Activated CD4-positive, alpha-beta T cell treated with anti-CD3 and anti-CD28 coated beads, Interleukin-10, Interleukin-2, amounts not matched to agents 100 ng/mL and 50 ng/mL, durations not matched to agents 16 hours and 8 hours (primary cell): ENCODE measurements at places on chromosomes 2 and 18.

DNA sequence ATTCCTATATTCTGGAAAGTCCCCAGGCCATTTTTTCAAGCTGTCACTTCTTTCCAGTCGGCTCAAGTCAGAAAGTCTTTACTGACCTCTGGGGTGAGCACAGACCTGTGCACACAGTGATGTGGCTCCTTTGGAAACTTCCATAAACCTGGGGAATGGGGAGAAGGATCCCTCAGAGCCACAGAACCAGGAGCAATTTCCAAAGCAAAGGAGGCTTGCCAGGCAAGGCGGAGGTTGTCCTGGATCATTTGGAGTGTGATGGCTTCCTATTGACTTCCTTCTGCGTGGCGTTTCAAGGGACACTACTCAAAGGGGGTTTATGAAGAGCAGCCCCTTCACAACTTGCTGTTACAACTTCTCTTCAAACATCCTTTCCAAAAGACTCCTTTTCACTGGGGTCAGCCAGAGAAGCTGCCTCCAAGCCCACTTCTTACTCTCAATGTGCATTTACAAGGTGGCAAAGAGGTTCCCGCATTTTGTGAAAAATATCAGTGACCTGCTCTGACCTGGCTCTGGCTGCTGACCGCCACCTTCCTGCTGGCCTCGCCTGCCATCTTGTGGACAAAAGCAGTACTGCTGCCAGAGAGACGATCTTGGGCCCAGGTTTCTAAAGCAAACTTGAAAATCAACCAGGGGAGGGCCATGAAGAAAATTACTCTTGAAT, 18.2 kb upstream of the TMEM247 start:
- DNase-seq, result peak; percentile 80

- DNase-seq, result no peak
Observed at GRCh38 chr18:21241301-21242048, 557 bp upstream of the GREB1L start.

GRCh38 chr2:196481324-196481697, 158.2 kb upstream of the CCDC150 start:
- DNase-seq, result no peak

- DNase-seq, result peak; percentile 73
Observed at GRCh38 chr18:59056706-59057492, 82.8 kb upstream of the SEC11C start.

DNA sequence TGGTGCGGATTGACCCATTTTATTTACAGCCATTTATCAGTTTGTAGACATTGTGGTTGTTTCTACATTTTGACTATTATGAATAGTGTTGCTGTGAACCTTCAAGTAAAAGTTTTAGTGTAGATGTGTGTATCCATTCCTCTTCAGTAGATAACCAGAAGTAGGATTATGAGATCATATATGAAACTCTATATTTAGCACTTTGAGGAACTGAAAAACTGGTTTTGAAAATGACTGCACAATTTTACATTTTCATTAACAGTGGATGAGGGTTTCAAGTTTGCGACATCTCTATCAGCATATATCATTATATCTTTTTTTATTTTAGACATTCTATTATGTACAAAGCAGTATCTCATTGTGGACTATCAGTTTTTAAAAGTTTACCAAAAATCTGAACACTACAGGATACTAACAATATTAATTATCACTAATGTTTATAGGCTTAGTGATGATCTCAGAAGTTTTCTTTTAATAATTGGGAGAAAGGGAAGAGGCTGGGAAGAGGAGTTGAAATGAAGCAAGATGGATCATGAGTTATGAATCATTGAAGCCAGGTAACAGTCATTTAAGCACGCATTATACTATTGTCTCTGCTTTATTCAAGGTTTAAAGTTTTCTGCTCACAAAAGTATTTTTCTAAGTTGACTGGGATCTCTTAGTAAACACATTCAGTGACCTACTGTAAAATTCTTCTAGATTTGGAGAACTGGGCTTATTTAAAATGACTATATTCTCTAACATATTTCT, 329.0 kb upstream of the LRATD1 start:
- no peak for DNase-seq

DNA sequence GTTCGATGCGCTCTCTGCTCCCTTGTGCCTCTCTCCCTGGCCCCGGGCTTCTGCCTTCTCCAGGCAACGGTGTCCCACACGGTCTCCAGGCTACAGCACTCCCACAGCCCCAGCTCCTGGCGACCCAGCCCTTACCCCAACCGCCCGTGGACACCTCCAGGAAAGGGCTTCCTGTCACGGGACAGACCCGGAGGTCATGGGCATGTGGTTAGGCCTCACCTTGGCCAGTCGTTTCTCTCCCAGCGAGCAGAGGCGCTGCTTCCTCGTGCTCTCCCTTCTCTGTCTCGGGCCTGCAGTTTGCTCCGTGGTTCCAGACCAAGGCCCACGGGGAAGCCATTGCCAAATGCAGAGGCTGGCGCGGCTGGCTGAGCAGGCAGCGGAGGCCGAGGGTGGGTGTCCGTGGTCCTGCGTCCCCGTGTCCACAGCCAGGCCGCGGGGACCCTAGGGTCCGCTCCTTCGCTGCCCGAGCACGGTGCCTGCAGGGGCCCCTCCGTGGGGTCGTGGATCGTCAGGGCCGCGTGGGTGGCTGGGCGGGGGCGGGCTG, 61.0 kb upstream of the IL1RL1 start:
- no peak for DNase-seq

GRCh38 chr2:241187101-241187917, 1.2 kb upstream of the ANO7 start:
- no peak for DNase-seq

DNA sequence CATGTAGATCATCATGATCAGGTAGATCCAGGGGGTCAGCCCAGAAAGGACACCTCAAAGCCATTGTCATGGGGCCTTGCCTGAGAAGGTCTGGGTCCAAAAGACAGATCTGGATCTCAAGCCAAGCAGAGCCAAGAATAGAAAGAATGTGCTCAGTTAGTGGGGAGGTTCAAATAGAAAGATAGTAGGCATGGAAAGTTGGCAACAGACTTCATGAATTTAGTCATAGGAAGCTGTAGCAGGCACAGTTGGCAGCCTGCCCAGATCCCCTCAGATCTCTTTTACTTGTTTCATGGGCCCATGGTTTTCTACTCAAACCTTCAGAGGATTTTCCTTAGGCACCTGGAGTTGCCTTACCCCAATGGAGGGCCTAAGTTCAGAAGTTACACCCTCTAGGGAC, 767.0 kb downstream of the SLC4A3 start:
- DNase-seq, result no peak

GRCh38 chr2:124919296-124919695, 894.2 kb downstream of the CNTNAP5 start:
- DNase-seq, result no peak

DNA sequence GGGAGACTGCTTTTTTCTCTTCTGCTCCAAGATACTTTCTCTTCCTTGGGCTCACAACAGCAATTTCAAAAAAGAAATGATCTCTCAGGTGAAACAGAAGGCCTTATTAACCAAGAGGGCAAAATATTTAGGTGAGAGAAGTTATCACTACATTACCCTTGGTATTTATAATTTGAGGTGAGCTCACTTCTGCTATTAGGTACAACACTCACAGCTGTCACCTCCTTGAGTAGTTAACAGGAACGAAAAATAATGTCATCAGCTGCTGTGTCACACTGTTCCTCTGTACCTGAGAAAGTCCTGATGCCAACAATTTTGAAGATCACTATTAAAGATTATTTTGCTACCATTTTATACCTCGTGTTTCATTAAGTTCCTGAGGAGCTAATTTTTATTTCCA, 205.0 kb downstream of the DLGAP1 start:
- DNase-seq, result no peak

DNA sequence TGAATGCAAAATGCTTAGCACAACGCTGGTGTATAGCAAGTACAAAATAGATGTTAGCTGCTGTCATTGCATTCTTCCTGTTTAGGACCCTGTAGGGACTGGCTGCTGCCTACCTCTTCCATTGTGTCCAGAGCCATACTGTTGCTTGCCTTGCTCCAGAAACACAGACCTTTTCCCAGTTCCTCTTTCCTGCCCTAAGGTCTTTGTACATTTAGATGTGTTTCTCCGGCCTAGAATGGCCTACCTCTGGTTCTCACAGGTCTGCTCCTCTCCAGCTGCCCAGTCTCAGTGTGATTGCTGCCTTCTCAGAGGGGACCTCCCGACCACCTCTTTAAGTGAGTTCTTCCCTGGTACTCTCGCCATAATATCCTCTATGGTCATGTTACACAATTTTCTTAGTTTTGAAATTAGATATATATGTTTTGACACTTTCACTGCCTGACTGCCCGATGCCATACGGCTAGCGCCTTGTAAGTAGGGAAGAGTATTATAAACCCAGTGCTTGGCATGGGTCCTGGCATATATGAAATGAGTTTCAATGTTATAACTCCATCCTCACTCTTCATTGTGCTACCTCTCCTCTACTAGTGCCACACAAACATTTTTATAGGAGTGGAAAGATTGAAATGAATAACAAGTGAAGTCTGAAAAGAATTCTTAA, 48.3 kb downstream of the RFTN2 start:
- no peak for DNase-seq

- no peak for DNase-seq
Observed at GRCh38 chr18:40055262-40055661, 1899.8 kb upstream of the PIK3C3 start.

DNA sequence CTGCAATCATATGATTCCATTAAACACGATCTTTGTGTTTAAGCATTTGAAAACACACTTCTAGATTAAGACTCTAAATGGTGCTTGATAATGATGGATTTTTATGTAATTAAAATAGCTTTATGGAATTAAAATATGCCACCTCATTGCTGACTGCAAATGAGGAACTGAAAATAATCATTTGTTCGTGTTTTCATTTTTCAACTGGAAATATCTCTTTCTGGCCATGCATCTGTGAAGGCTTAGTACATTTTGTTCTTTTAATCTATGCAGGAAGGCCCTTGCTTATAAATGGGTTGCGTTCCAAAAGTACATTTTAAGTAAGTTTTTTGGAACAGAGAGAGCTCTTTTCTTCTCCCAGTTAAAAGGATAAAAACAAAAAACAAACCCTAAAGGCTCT, 125.5 kb downstream of the MC4R start:
- no peak for DNase-seq

GRCh38 chr2:111246620-111247061, 125.9 kb downstream of the BCL2L11 start:
- no peak for DNase-seq

- DNase-seq, result no peak
Observed at GRCh38 chr2:231001921-231002320, 6.0 kb downstream of the SPATA3 start.

DNA sequence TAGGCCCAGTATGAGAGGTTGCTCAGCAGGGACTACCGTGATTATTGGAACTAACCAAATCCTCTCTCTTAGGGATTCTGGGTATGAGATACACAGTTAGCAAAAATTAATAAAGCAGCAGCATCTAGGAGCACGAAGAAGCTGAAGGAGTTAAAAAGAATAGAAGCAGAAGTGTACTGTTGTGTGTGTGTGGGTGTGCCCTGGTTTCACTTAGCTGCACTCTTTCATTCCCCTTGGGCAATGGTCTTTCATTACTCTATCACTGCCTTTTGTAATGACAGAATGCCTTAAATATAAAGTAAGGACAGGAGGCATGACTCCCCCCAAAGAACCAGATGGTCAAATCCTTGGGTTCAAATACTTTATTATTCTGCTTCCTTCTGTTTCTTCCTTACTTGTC, 115.9 kb upstream of the CD302 start:
- DNase-seq, result no peak

DNA sequence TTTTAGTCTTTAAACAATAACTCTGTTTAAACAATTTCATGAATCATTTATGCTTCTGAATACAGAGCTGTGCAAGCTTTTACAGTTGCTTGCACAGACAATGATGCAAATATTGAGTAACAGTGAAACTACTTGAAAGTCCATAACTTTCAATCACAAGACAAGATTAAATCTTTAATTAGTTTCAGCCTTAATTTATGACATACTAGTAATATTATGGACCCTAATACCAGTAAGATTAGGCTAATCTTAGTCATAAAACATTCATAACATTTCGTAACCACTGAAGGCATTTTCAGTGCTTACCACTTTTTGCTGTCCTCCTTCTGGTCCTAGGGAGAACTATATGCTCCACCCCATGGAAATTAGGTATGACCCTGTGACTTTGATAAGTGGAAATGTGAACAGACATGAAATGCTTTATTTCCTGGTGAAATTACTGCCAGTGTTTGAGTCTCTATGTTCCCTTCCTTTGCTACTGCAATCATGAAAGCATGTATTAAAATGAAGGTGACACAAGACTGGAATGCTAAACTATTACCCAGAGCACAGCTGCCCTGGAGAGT, 1.8 kb upstream of the COBLL1 start:
- DNase-seq, result no peak

- DNase-seq, result no peak
Observed at GRCh38 chr2:120494446-120494845, 148.5 kb downstream of the INHBB start.

DNA sequence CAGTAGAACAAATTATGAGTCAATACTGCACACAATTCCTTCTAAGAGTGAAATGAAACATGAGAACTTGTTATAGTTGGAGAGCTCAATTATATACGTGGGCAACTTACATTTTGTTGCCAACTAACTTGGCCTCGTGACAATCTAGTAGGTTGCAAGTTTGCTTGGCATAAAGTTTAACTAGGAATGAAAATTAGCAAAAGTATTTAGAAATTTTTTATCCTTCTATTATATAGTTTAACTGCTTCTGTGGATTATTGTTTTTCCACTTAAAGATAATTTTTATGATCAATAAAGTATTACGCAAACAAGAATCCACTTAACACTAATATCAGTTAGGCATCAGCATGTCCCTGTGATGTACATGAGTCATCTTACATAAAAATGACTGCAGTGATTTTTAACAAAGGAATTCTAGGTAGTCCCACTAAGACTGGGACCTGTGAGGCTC, 41.1 kb downstream of the FAM124B start:
- DNase-seq, result no peak

DNA sequence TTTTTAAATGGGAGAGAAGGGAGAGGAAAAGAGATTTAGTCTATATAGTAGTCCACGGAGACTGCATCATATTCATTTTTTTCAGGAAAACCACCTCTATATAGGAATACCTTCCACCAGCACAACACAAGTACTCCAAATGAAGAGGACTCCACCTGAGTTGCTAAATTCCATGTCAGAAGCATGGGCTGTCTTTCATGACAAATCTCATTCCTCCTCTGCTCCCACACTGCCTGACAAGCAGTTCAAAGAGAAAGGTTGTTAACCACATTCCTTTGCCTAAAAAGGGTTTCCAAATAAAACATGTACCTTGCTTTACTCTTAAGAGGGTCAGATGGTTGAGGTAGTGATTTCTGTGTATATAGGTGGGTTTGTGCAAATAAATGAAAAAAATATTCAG, 122.0 kb downstream of the TMEFF2 start:
- DNase-seq, result no peak

GRCh38 chr2:211690736-211691135, 847.9 kb downstream of the ERBB4 start:
- DNase-seq, result no peak

GRCh38 chr2:102033750-102034682, 42.3 kb downstream of the IL1R2 start:
- no peak for DNase-seq

DNA sequence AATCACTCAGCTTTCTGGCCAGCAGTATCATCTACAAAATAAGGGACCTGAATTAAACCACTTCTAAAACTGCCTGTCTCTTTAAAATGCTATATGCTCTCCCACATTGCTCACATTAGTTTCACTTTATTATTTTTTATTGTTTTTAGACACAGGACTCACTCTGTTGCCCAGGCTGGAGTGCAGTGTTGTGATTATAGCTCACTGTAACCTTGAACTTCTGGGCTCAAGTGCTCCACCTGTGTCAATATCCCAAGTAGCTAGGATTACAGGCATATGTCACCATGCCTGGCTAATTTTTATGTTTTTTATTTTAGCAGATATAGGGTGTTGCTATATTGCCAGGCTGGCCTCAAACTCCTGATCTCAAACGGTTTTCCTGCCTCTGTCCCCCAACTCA, 591.3 kb upstream of the ZNF804A start:
- DNase-seq, result no peak
